ENCODE measurements at places on chromosomes 1 and 21.

DNA sequence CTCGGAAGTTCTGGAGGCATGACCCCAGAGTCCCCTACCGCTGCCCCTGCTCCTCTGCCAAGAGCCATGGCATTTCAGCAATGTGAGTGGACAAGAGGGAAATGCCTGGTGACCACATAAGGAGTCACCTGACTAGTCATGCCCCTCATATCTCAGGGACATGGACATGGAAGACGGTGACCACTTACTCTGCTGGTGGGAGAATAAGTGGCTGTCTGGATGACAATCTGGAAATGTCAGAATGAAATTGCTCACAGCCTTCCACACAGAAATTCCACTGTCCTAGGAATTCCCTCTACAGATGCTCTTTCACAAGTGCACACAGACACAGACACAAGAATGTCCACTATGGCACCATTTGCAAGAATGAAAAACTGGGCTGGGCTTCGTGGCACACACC lies 24.3 kb upstream of the PLEKHG5 start:
- DNase-seq: peak; percentile 66

DNA sequence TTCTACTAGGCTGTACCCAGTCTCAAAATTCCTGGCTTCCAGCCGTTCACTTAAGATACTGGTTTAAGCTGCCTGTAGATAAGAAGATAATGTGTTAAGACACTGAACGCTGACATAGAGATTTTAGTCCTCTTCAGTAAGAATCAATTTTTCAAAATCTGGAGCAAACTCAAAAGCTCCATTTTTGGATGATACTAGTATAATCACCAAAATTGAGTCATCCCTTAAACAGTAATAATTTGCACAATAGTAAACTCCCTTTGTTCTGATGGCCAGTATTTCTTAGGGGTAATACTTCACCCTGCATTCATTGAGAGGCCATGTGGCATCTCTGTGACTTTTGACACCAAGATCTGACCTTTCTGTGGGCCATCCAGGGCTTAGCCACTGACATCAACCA lies 299.8 kb upstream of the USP25 start:
- no peak for DNase-seq

- DNase-seq: peak; percentile 89
Observed at GRCh38 chr1:151416231-151416630, 16.9 kb downstream of the PSMB4 start.

DNA sequence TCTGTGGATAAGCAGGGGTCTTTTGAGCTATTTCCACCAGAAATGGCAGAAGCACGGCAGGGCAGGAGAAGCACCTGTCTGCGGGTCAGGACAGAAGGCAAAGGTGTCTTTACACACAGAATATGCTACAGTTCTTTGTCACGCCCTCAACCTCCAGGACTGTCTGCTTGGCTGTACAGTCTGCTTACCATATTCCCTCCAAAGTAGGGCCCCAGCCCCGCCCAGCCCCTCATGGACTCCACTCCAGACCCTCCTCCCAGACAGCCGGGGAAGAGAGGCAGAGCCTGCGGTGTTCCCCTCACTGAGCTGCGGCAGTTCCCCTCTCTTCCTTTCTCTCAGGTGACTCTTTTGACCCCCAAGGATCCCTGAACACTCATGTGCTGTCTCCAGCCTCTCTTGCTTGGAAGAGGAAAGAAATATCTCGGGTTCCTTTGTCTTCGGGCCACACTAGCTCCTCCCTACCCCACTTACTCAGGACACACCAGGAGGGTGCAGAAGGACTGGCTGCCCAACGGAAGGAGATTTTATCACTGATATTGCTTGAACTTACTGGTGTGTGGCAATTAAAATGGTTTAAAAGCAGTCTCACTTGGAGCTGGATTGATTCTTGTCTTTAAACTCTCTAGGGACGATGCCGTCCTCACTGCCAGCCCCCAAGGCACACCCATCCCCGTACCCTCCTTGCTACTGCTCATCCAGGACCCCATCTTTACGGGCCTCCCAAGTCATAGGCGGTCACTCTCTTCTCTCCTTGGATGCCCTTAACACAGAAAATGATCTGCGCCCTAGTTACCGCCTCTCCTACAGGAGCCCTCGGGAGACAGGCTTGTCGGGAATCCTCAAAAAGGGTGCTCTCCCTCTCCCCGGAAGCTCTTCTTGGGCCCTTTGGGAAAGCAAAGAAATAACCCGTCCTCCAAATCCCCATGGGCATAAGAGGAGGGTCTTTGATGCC lies 169.7 kb downstream of the TOMM20 start:
- no peak for DNase-seq

GRCh38 chr1:221530791-221531190 lies 211.1 kb downstream of the DUSP10 start:
- DNase-seq: peak; percentile 57

DNA sequence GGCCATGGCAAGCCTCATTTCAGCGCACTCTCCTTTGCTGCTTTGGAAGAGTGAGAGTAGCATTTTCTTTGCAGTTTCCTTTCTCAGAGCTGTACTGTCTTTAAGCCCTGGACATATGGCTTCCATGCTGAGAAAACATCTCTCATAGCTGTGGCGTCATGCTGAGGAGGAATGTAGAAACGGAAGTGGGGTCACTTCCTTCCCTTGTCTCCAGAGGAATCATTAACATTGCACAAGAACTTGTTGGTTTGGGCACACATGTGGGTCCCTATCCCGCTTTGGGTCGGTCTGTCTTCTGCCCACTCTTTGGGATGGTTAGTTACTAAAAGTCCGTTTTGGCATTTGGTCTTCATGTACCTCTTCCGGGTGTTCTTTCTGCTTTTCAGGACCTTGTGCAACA lies 5.6 kb downstream of the MFN2 start:
- DNase-seq: peak; percentile 25

GRCh38 chr1:162660574-162660973 lies 28.3 kb downstream of the DDR2 start:
- DNase-seq: peak; percentile 76

GRCh38 chr1:52590266-52590665 lies 11.9 kb upstream of the GPX7 start:
- no peak for DNase-seq

GRCh38 chr1:42776502-42776901 lies 8.3 kb upstream of the TMEM269 start:
- DNase-seq: no peak

DNA sequence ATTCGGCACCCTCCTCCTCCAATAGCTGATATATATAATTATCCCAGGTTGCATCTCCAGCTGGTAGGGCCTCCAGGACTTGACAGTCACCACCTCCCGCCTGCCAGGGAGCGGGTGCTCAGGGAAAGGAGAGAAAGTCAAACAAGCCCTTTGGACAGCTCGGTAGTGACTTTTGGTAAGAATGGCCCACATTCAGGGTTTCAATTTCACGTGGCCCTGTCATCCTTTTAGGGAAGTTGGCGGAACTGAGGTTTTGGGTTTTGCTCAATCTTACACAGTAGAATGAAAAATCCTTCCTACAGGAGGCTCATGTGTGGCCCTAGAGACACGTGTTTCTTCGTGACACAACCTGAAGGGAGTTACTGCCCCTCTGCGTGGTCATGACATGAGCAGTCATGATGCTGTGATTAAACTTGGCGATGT lies 44.2 kb downstream of the CAPN8 start:
- no peak for DNase-seq

GRCh38 chr1:225746361-225747179 lies 31.1 kb upstream of the SRP9 start:
- DNase-seq: peak; percentile 92

DNA sequence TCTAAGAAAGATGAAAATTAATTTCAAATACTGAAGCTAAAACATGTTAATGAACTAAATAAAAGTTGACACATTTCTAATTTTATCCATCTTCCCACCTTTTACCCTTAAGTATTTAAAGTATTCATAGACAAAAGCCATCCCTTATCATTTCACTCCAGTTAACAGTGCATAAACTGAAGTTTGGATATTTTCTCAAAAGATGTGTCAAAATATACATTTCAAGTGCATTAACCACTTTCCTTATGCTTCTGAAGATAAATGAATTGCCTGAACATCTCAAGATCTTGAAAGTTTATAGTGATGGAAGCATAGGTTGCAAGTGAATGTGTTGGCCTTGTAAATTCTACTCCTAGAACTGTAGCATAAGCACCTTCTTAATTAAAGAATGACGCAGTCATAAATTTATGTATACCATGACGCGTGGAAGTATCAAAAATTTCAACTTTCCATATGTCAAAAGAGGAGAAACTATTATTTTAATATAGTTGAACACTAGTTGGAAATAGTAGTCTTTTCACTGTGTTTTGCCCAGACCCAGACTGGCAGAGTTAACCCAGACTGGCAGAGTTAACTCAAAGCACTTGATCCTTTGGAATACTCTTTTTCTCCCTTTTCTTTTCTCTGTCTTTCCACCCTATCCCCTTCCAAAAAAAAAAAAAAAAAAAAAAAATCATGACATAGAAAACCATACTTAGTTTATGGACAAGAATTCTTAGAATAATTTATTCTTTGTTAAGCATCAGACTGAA lies 282.6 kb upstream of the C1orf105 start:
- no peak for DNase-seq

- no peak for DNase-seq
Observed at GRCh38 chr1:87820668-87821334, 492.1 kb downstream of the LMO4 start.

- peak; percentile 72 for DNase-seq
Observed at GRCh38 chr1:234601301-234602017, 8.5 kb downstream of the IRF2BP2 start.

GRCh38 chr1:220575718-220576497 lies 48.0 kb downstream of the MARK1 start:
- peak; percentile 18 for DNase-seq

DNA sequence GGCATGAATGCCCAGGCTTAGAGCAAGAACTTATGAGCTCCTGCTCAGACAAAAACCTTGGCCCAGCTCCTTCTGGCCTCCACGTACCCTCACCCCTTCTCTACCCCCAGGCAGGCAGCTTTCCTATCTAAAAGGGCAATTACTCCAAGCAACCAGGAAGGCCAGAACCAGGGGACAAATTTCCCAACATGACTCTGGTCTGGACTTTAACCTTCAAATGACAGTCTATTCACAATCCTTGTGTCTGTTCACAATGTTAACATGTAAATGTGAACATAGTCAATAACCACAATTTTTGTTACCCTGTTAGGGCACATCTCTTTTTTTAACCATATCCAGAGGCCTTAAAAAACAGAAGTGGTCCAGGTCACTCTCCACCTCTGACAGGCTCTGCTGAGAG lies 64.4 kb upstream of the LAPTM5 start:
- DNase-seq: no peak

DNA sequence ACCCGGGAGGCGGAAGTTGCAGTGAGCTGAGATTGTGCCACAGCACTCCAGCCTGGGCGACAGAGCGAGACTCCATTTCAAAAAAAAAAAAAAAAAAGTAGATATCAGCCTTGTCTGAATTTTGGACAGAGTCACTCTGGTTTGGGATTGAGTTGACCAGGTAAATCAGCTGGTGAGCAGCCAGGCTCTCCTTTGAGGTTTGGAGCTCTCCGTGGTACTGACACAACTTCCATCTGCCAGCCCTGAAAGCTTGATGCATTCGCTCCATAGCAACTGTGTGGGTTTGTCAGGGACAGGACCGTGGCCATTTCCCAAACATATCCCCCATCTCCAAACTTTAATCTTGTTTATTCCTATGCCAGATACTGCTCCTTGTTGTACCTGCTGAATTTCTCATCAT lies 155.2 kb downstream of the DMRTA2 start:
- DNase-seq: no peak

- no peak for DNase-seq
Observed at GRCh38 chr1:68314151-68314780, 81.9 kb upstream of the WLS start.

GRCh38 chr1:111507411-111508201 lies 4.2 kb upstream of the ADORA3 start:
- DNase-seq: peak; percentile 81

- DNase-seq: no peak
Observed at GRCh38 chr1:242754125-242754524, 229.6 kb upstream of the PLD5 start.

DNA sequence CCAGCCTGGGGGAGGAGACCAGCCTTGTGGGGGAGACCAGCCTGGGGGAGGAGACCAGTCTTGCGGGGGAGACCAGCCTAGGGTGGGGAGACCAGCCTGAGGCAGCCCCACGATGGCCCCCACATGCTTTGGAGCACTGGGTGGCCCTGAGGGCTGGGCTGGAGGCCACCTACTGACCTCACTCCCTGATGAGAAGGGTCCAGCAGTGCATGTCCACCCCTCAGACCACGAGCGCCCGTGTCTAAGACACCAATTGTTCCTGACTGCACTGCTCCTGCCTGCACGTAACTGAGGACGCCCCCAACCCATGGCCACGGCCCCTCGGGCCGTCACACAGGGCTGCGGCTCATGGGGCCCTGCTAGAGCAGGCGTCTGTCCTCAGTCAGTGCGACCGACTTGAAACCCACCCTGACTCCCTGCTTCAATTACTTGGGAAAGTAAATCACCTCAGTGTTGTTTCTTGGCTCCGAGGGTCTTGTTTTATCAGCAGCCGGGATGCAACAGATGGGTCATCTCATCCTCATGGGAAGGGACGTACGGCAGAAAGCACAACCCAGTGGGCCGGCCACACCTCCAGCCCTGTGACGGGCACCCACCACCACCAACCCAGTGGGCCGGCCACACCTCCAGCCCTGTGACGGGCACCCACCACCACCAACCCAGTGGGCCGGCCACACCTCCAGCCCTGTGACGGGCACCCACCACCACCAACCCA lies at the start of gene SPATC1L:
SPATC1L (minus strand) TSS at position 550 of the 715 bp plus-strand sequence. CDS start 1,643 bp downstream, outside the sequence.
- peak; percentile 71 for DNase-seq

DNA sequence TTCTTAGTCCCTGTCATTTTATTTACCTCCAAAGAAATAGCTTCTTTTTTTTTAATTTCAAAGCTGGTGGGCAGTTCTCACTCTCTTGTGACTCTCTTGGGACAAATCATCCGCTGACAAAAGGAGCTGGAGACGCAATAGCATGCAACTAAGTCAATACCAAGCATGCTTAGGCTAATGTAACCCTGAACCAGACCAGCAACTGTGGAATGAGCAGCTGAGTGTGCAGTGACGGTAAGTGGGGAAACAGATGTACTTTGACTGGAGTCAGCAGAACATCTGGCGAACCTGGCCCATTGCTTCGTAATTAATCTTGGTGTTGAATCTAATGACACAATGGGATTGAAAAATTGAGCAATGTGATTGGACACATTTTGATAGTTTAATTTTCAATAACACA lies 280.7 kb upstream of the PLXNA2 start:
- DNase-seq: peak; percentile 19

- DNase-seq: no peak
Observed at GRCh38 chr1:172324761-172325160, 95.7 kb upstream of the C1orf105 start.

DNA sequence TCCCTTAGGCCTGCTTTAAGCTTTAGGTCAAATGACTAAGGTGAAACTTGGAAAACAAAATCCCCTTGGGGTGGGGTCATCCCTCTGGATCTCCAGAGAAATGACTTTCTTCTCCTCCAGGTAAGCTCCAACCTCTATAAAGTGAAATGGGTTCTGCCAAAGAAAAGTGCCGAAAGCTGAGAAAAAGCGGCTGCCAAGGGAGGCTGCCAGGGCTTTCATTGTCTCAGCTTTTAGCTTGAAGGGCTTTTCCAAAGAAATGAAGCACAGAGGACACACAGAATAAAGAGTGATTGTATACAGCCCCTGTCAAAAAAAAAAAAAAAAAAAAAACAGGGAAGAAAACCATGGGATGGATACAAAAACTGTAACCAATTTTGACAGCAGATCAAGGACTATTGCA lies 126.9 kb downstream of the TGFBR3 start:
- no peak for DNase-seq

All from EH (cell line).